Activated effector memory CD4-positive, alpha-beta T cell treated with Interleukin-2 at 50 U/mL for 16 hours (primary cell): ENCODE measurements at places on chromosomes 4 and X.

DNA sequence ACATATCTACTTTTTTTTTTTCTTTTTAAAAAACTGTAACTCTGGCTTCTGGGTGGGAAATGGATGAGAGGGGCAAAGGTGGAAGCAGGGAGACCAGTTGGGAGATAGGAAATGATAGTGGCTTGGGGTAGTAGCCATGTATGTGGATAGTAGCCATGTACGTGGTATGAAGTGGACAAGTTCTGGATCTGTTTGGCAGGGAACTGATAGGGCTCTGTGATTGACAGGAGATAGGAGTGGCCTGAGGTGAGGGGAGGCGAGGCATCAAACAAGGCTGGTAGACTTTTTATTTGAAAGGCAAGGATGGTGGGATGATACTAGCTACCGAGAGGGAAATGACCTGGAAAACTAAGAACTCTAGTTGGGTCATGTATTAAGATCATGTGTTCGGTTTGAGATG, 117.8 kb downstream of the AFF1 start:
- no peak for DNase-seq

GRCh38 chr4:154160519-154161301, 330.9 kb downstream of the DCHS2 start:
- DNase-seq, result no peak

DNA sequence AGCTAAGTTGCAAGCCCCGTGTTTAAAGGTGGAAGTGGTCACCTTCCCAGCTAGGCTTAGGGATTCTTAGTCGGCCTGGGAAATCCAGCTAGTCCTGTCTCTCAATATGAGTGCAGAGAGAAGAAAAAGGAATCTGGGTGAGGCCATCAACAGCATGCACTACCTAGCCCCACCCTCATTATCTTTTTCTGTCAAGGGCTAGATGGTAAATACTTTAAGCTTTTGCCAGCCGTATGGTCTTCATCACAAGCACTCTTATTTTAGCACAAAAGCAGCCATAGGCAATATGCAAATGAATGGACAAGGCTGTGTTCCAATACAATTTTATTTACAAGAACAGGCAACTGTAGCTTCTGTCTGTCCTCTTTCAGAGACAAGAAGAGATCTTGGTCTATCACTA, 282.9 kb downstream of the ZNF674 start:
- no peak for DNase-seq

DNA sequence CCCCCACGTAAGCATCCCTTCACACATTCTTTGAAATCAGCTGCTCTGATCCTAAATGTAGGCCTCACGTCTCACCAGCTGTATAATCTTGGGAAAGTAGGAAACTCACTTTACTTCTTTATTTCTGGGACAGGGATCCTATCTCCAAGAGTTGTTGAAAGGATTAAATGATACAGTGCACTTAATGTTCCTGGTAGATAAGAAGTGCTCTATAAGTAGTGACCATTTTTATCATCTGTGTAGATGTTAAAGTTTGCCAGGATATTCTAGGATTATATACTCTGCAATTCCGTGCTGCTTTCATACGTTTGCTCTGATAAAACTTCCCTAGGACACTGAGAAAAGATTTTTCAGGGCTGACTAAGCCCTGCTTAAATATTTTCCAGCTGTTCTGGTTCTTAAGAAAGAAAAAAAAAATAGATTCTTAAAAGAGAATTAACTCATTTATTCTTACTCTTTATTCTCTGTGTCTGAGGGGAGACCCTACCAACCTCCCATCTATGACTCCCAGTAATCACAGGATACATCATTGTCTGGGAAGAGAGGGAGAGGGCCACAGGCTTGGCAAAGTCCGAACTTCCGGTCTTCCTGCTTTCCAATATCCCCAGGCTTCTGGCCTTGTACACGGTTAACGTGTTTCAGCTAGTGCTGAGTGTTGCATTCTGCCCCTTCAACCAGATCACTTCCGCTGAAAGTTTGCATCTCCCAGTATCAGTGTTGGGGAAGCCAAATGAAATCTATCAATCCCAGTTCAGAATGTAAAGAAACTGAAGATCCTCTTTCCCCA, 269.2 kb downstream of the TRIML1 start:
- DNase-seq, result no peak

DNA sequence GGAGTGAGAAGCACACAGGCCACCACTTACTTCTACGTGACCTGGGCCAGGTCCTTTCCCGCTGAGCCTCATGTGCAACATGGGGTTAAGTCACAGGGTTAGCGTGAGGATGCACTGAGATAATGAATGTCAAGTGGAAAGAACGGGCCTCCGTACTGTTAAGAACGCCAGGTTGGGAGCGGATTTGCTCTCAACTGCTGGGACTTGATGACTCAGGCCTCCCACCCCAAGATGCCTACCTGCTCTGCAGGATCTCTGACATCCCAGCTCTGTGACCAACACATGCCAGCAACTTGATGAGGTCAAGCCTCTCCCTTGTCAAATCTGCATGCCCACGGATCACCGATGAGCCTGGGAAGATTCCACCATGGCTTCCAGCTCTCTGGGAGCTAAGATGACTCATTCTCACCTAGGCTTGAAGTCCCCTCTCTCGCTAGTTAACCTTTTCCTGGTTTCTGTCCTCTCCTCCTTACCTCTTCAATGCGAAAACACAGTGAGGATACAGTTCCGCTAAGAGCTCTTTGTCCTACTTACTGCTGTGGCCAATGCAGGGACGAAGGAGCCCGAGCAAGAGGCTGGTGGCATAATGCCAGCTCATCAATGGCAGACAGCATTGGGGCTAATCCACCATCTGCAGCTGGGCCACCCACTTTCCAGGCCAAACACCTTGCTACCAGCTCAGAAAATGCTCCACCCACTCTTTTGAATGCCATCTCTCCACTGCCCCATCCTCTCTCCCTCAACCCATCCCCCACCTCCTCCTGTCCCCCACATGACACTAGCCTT, 67.6 kb downstream of the PJA1 start:
- no peak for DNase-seq

GRCh38 chr4:119299741-119300100, 22.2 kb downstream of the FABP2 start:
- DNase-seq, result no peak

DNA sequence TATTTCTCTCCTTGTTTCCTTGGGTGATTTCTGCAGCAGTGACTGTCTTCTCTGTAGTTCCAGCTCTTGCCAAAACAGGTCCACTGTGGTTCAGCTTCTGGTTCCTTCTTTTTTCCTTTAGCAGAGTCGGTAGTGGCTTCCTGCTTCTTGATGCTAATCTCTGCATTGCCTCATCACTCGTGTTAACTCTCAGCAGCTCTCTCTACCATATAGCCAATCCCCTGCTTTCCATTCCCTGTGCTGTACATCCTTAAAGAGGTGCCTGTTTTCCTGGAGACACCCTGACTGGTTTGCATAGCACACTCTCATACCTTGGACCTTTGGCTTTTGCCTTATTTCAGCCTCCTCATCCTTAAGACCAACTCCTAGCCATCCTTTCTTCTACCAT, 191.2 kb upstream of the LNX1 start:
- DNase-seq, result no peak

GRCh38 chr4:119271361-119272085, 50.4 kb downstream of the FABP2 start:
- DNase-seq, result no peak

- DNase-seq, result no peak
Measured at GRCh38 chr4:7074426-7074825, 6.6 kb upstream of the GRPEL1 start.

DNA sequence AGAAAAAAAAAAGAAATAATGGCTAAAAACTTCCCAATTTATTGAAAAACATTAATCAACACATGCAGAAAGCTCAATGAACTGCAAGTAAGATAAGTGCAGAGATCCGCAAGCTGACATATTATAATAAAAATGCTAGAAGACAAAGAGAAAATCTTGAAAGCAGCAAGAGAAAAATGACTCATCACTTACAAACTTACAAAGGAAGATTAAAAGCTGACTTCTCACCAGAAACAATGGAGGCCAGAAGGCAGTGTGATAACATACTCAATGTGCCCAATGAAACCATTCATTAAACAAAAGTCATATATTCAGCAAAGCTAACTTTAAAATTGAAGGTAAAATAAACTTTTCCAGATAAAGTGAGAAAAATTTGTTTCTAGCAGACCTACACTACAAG, 7.3 kb upstream of the BRWD3 start:
- no peak for DNase-seq

- DNase-seq, result no peak
Measured at GRCh38 chr4:140635606-140636005, 66.8 kb upstream of the UCP1 start.

GRCh38 chr4:183098019-183098722, 886 bp upstream of the WWC2 start:
- DNase-seq, result peak; percentile 6

GRCh38 chr4:155526452-155527169, 140.0 kb upstream of the GUCY1A1 start:
- no peak for DNase-seq

GRCh38 chrX:39931529-39932282, 166.1 kb downstream of the BCOR start:
- DNase-seq, result no peak

DNA sequence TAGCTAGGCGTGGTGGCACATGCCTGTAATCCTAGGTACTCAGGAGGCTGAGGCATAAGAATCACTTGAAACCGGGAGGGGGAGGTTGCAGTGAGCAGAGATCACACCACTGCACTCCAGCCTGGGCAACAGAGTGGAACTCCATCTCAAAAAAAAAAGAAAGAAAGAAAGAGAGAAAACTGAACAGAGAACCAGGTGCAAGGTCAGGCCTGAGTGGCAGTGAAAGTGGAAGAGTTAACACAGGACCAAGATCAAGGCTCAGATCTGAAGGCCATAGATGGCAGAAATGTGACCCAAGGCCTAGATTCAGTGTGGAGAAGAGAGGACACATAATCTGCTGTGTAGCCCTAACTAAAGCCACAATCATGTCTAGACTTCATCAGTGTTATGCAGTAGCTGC, 4.9 kb upstream of the ZNF630 start:
- no peak for DNase-seq

DNA sequence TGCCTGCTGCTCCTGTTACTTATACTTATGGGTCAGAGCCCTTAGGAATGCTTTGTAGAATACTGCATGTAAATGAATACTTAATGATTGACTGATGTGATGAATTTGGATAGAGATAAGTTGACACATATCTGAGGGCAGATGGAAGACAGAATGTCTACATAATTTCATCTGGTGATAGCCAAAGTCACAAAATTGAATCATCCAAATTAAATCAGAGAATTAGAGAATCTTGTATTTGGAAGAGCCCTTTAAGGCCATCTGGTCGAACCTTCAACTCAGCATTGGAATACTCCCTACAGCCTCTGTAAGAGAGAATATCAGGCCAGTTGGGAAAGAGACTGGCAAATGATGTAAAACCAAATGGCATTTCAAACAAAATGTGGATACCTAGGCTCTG, 944.8 kb downstream of the RPA4 start:
- DNase-seq, result no peak

GRCh38 chr4:96205143-96205936, 365.4 kb downstream of the PDHA2 start:
- no peak for DNase-seq

DNA sequence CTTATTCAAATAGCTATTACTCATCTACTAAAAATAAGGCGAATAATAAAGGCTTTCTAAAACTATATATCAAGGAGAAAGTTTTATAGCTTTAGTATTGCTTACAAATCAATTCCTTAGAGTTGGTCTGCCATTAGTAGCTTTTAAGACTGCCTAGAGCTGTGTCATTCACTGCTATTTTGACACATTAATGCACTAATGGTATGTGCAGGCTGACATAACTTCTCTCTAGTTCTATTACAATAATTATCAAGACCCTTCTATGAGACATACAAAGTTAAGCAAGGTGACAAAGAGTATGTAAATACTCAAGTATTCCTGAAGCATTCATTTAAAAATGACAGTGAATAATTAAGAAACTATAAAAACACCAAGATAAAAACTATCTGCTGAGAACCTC, 625.3 kb downstream of the STPG2 start:
- DNase-seq, result no peak

DNA sequence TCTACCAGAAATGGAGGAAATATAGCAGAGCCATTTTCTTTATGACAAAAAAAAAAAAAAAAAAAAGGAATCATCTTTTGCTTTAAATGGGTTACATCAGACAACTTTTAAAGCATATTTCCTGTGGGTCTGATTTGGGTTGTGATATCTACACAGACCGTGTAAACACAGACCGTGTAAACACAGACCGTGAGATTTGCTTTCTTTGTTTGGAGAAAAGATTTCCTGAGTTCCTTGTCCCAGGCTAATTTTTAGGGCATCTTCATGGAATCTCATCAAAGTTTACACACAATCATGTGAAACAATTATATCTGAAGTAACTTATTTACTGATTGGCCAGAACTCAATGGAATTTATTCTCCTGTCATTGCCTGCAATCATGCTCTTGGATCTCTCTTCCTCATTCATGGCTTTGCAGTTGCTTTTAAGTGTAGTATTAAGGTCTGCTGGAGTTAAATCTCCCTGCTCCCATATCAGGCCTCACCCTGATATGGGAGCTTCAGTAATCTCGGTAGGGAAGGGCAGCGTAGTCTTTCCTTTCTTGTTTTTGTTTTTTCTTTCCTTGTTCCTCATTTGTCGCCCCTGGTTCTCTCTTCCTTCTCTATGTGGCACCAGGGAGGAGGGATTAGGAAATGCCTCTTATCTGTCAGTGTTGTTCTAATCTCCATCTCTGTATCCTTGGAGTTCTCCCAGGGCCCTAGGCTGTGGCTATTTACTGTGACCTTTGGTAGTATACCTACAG, 248.6 kb upstream of the JADE1 start:
- no peak for DNase-seq

DNA sequence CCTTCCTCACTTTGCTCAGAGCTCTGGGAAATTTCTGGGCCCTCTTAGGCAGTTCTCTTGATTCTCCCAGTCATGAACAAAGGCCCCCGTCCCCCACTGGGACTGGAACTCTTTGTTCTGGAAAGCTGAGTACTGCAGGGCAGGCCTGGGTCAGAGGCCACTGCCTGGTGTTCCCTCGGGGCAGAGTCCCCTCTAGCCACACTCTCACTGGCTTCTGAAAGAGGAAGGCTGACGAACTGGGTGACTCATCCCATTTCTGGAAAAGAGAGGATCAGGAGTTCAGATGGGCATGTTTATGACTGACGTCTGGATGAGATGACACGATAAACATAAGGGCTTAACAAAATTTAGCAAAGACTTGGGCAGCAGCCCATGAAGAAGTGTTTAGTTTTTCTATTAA, 47.7 kb downstream of the DDX3X start:
- DNase-seq, result no peak

DNA sequence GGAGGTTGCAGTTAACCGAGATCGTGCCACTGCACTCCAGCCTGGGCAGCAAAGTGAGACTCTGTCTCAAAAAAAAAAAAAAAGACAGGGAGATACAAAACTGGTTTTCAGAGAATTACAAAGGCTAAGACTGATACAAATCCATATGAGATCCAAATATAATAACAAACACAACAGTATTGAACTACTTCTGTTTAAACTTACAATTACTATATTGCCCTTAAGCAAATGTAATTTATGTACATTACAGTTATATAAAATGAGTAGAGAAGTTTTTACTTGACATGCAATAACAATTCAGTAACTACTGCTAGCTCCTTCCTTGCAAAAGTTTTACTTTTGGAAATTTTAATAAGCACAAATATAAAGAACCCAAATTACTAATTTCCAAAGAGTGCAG, 52.6 kb upstream of the PABPC1L2A start:
- DNase-seq, result no peak
